ENCODE measurements at places on chromosomes 2 and 18.

GRCh38 chr18:9095297-9096006, 7.0 kb upstream of the NDUFV2 start:
- peak; percentile 81 for DNase-seq

GRCh38 chr2:103002954-103003353, 241.1 kb downstream of the TMEM182 start:
- DNase-seq = no peak

GRCh38 chr18:50749421-50749820, 70.4 kb downstream of the MRO start:
- no peak for DNase-seq

DNA sequence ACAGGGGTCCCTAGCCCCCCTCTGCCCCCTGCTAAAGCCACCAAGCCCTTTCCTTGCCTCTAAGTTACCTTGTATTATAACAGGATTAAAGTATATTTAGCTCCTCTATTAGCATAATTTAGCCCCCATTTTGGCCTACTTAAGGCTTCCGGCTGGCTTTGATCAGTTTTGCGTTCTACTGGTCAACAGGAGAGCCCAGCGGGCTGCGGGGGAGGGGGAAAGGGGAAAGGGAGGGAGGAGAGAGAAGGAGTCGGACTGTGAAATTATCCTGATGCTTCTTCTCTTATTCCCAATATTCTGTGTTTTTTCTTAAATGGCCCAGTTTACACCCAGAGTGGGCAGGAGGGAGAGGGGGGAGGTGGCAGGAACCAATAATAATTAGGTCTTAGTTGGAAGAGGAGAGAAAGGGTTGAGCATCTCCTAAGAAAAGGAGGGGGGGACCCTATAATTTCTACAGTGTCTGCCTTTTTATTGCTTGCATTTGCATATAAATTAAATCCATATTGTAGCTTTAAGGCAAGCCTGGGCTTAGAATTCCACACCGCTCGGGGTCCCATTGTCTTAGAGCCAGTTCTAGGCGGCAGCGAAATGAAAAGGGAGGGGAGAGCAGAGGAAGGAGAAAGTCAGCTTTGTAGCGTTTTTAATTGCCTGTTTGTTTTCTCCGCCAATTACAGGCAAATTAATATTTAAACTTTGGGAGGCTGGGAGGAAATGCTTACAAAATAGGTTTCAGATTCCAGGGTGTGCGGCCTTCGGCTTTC, 39.6 kb downstream of the EN1 start:
- DNase-seq = no peak

DNA sequence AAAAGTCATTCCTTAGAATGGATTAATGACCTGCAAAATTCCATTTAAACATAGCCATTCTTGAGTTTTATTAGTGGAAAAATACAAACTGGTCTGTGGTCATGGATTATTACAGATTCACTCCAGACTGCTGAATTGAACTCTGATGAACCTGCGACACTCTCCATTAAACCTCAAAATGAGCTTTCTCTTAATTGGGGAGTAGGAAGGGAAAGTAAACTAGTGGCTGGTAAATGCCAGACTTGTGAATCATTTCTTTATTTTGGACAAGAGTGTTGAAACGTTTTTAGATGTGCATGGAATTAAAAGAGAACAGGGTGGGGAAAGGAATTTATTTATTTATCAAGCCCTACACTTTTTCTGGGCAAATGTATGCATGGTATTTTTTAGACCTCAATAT, 321.2 kb upstream of the FANCL start:
- no peak for DNase-seq

GRCh38 chr2:121429119-121429903, 101.4 kb upstream of the RNU4ATAC start:
- DNase-seq = no peak

DNA sequence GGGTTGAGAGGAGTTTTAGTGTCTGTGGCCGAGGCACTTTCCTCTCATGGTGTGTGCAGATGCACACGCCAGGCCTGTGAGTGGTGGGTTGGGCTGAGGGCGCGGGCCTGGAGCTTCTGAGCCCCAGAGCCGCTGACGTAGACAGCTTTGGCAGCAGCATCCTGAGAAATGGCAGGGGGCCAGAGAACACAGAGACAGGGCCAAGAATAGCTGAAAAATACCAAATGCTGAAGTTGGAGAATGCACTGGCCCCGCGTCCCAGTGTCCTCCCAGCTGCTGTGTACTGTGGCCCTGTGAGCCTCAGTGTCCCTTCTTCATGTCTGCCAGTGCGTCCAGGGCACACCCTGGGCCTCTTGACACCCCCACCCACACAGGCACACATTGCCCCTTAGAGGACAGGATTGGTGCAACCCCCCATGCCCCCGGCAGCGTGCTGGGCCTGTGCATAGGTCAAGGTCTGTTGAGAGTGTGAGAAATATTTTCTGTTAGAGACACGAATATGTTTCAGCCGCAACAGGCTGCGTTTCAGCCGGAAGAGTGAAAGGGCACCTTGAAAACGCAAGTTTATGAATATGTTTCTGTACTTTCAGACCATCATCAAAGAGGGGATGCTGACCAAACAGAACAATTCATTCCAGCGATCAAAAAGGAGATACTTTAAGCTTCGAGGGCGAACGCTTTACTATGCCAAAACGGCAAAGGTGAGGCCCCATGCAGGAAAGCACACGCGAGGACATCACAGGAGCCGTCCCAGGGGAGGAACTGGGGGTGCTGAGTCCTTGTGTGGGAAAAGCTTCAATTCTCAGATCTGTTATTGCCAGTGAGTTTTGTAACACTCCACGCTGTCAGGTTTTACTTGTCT, 33.6 kb downstream of the DGKD start:
- DNase-seq = no peak

DNA sequence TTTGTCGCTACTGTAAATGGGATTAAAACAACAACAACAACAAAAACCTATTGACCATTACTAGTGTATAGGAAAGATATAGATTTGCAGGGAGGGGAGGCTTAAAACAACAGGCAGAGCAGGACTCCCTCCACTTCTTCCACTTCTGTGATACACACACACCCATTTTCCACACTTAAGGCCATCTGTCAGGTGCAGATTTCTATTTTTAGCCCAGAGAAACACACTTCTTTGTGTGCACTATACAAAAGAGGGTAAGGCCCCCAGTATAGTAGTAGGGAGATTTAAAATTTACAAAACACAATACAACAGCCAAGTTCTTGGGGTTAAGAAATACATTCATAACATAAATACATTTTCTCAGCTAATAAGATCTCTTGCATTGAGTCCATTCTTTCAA, 22.4 kb downstream of the PTPN2 start:
- no peak for DNase-seq

GRCh38 chr2:198930170-198930569, 527.6 kb downstream of the SATB2 start:
- DNase-seq = peak; percentile 6

- no peak for DNase-seq
These were observed 22.7 kb downstream of the RPRM start for GRCh38 chr2:153455861-153456260.

- DNase-seq = peak; percentile 82
These were observed 218.1 kb downstream of the WDR7 start for GRCh38 chr18:56869189-56869777.

GRCh38 chr2:104794441-104794840, 59.5 kb upstream of the POU3F3 start:
- DNase-seq = no peak

DNA sequence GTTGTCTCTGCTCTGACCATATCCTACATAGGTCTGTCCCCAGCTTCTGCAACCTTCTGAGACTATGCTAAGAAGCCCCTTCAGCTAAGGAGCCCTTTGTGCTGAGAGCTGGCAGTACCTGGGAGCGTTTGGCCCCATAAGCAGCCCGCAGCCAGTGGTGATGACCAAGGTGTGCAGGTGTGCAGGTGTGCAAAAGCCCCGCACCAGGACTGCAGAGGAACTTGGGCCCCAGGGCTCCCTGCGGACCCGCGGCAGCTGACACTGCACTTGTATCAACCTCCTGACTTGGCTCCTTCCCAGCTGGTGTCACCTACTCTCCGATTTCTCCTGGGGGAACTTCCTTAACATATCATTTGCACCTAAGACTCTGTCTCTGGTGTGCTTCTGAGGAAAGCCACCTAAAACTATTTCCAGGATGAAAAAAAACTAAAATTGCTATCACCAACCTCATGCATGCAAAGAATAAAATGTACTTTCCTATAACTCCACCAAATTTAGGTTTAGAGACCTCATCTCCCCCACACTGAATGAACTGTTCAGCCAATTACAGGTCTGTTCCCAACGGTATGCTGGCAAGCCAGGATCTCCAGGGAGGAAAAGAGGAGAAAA, 16.1 kb upstream of the GNAL start:
- DNase-seq = no peak

DNA sequence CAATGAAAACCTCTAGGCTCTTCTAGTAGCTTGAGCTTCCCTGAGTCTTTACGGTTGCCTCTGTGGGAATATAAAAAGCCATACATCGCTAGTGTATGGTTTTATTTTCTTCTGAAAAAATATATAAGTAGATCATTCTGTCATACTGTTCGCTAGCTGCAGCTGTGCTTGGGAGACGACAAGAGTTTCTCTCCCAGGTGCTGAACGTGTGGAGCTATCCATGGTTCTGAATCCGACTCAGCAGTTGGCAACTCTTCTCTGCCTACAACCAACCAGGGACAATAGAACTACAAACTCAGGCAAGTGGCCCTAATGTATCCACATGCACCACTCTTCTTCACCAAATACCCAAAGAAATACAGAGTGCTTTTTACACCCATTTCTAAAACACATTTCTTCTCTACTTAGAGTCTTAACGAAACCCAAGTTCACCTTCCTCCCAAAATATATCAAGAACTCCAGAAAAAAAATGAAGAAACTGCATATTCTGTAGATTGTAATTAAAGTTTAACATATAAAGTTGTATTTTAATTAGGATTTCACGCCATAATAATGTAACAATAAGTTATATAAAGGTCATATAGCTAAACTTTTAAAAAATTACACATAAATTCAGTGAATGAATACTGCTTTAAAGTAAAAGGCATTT, 2.2 kb upstream of the KCNH7 start:
- no peak for DNase-seq

- DNase-seq = no peak
These were observed 83.8 kb downstream of the EPHA4 start for GRCh38 chr2:221488136-221488807.

GRCh38 chr18:41872206-41872605, 82.8 kb upstream of the PIK3C3 start:
- no peak for DNase-seq

DNA sequence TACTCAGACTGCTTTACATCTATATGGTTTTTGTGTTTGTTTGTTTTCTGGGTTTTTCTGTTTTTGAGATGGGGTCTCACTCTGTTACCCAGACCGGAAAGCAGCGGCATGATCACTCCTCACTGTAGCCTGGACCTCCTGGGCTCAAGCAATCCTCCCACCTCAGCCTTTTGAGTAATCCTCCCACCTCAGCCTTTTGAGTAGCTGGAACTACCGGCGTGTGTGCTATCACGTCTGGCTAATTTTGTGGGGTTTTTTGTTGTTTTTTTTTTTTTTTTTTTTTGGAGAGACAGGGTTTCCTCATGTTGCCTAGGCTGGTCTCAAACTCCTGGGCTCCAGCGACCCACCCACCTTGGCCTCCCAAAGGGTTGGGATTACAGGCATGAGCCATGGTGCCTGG, 9.1 kb downstream of the MAP3K2 start:
- no peak for DNase-seq
